ENCODE measurements at places on chromosomes 4 and X. TPM values are rescaled to one million over a fixed set of nuclear protein-coding genes. Genes with fewer than 3 reads are reported as not detected.

GRCh38 chr4:3301450-3302172 lies 8.8 kb downstream of the RGS12 start:
- H3K36me3 ChIP-seq, result no peaks in the 10 kb centered on the region
- H3K4me3 ChIP-seq, result no peak overlapping the region
- no peak for DNase-seq
- peaks cover 23% of the 10 kb centered on the region for H3K4me1 ChIP-seq
- no peaks in the 10 kb centered on the region for H3K27me3 ChIP-seq

GRCh38 chr4:185061610-185062009 lies 43.3 kb downstream of the HELT start:
- no peak for DNase-seq
- no peaks in the 10 kb centered on the region for H3K27me3 ChIP-seq
- H3K27ac ChIP-seq, result no peak overlapping the region
- H3K4me3 ChIP-seq, result no peak overlapping the region

GRCh38 chrX:111131572-111131971 lies 35.6 kb downstream of the PAK3 start:
- H3K27me3 ChIP-seq, result no peaks in the 10 kb centered on the region
- H3K4me3 ChIP-seq, result no peak overlapping the region
- no peak overlapping the region for H3K27ac ChIP-seq
- DNase-seq, result no peak
- no peaks in the 10 kb centered on the region for H3K4me1 ChIP-seq

DNA sequence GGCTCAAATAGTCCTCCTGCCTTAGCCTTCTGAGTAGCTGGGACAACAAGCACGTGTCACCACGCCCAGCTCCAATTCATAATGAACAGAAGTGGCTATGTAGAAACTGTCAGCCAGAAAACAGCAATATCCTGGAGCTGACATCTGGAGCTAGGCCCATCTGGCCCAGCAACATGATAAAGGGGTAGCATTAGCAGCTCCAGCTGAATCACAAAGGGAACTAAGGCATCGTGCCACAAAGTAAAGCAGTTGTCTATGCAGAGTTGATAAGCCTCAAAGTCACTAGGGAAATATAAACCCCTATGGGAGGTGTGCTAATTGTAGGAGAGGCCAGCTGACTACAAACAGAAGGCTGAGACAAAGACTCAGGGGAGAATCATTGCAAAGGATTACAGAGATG lies 270.5 kb upstream of the GPC4 start:
- H3K4me1 ChIP-seq, result no peaks in the 10 kb centered on the region
- H3K36me3 ChIP-seq, result no peaks in the 10 kb centered on the region
- no peak overlapping the region for H3K27ac ChIP-seq
- H3K27me3 ChIP-seq, result no peaks in the 10 kb centered on the region

PGRMC1 gene
- total RNA-seq, result 102 TPM

GRCh38 chr4:100314057-100314456 lies 123.8 kb upstream of the DDIT4L start:
- DNase-seq, result no peak
- H3K36me3 ChIP-seq, result no peaks in the 10 kb centered on the region
- H3K27me3 ChIP-seq, result no peaks in the 10 kb centered on the region

DNA sequence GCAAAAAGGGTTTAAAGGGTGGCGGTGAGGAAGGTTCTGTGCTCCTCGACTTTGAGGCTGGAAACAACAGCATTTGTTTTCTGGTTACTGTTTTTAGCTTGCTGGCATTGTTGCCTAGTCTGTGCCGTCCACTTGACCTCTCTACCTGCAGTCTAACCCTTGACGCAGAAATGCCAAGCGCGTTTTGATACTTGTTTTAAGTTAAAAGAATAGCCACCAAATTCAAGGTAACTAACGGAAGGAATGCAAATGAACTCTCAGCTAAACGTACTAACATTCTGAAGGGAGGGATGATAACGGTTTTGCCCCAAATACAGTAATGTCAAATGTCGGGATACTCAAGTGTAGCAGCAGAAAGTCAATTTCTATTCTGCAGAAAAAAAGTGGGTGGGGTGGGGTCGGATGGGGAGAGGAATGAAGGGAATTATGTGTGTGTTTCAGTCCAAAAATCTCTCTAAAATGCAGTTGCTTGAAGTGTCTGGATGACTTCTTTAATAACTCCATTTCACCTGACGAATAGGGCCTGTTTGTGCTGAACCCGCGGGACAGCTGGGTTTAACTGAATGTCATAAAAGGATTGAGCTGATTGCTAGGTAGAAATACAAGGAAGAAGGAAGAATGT lies 3.4 kb upstream of the NKX6-1 start:
- no peak for DNase-seq
- H3K27ac ChIP-seq, result no peak overlapping the region
- no peak overlapping the region for H3K4me3 ChIP-seq

INTS6L gene
- total RNA-seq, result 13.3 TPM

DNA sequence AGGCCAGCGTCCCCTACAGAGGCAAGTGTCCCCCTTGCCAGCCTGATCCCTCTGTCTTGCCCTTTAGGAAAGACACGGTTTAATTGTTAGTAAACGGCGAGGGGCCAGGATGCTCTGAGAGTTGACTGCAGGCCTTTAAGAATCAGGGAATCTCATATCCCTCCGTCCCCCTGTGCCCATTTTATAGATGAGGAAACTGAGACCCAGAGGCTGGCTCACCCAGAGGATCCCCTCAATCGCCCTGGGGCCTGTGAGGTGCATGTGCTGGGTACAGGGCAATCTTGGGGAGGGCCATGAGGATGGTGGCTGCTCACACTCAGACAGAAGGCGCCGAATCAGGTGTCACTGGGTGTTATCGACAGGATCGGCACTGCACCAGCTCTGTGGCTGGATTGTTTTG lies 575 bp downstream of the ZNF185 start:
- DNase-seq, result no peak
- H3K4me3 ChIP-seq, result no peak overlapping the region
- no peaks in the 10 kb centered on the region for H3K27me3 ChIP-seq
- H3K36me3 ChIP-seq, result no peaks in the 10 kb centered on the region

- H3K4me1 ChIP-seq, result no peaks in the 10 kb centered on the region
- no peak overlapping the region for H3K27ac ChIP-seq
- no peak overlapping the region for H3K4me3 ChIP-seq
- H3K27me3 ChIP-seq, result no peaks in the 10 kb centered on the region
Observed at GRCh38 chrX:39205467-39205866, 404.2 kb downstream of the MID1IP1 start.

GRCh38 chr4:84878090-84878489 lies 88.4 kb downstream of the WDFY3 start:
- H3K4me1 ChIP-seq, result no peaks in the 10 kb centered on the region
- no peak overlapping the region for H3K27ac ChIP-seq
- no peak for DNase-seq
- no peaks in the 10 kb centered on the region for H3K27me3 ChIP-seq
- H3K4me3 ChIP-seq, result no peak overlapping the region

ZNF732 gene
- total RNA-seq, result 0.85 TPM

GRCh38 chr4:165922747-165923146 lies 49.7 kb downstream of the TLL1 start:
- no peaks in the 10 kb centered on the region for H3K36me3 ChIP-seq
- H3K27me3 ChIP-seq, result no peaks in the 10 kb centered on the region
- no peaks in the 10 kb centered on the region for H3K4me1 ChIP-seq
- no peak for DNase-seq
- H3K27ac ChIP-seq, result no peak overlapping the region

- DNase-seq, result no peak
- H3K27me3 ChIP-seq, result no peaks in the 10 kb centered on the region
- no peak overlapping the region for H3K4me3 ChIP-seq
- H3K27ac ChIP-seq, result no peak overlapping the region
- no peaks in the 10 kb centered on the region for H3K4me1 ChIP-seq
Observed at GRCh38 chr4:55348466-55348865, 2.4 kb downstream of the SRD5A3 start.

- H3K36me3 ChIP-seq, result no peaks in the 10 kb centered on the region
- no peak overlapping the region for H3K4me3 ChIP-seq
- no peak overlapping the region for H3K27ac ChIP-seq
- peaks cover 16% of the 10 kb centered on the region for H3K4me1 ChIP-seq
Observed at GRCh38 chr4:140993370-140993769, 139.9 kb downstream of the RNF150 start.

GRCh38 chr4:53855581-53856250 lies 208.7 kb downstream of the CHIC2 start:
- H3K27ac ChIP-seq, result no peak overlapping the region
- H3K4me3 ChIP-seq, result no peak overlapping the region
- H3K27me3 ChIP-seq, result no peaks in the 10 kb centered on the region
- no peaks in the 10 kb centered on the region for H3K36me3 ChIP-seq
- no peak for DNase-seq
- no peaks in the 10 kb centered on the region for H3K4me1 ChIP-seq

DNA sequence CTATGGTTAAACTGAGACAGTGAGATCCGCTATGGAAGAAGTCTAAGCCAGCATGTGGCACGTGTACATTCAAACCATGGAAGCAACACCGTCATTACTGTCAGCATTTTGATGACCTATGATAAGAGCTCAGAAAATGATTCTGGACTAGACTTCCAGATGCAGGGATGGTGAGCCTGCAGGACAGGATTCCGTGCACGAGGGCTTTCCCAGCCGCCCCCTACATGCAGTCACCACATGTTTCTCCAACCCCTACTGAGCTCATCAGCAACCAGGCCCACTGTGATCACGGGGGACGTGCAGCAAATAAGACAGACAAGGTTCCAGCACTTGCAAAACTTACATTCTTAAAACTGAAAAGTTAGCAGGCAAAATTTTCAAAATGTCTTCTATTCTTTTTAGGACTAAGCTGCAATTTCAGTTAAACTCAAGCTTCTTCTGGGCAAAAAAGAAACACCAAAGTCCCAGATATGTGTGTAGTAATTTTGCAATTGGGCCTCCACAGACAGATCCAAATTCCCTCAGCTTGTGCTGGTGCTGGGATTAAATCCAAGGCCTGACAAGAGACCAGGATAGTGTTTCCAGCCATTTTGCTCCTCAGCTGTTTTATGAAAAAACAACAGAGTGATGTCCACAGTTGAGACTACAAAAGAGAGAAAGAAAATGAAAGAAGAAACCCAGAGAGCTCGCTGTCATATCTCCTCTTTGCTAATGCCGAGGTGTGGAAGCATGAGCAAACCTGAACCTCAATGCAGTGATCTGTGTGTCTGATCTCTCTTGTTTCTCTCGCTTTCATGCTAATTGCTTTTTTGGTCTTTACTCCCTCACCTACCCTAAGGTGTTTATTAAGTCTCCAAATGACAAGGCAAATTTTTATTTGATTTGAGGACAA lies 118.2 kb downstream of the AFAP1 start:
- peaks cover 22% of the 10 kb centered on the region for H3K4me1 ChIP-seq
- H3K27me3 ChIP-seq, result no peaks in the 10 kb centered on the region
- no peaks in the 10 kb centered on the region for H3K36me3 ChIP-seq
- H3K27ac ChIP-seq, result no peak overlapping the region
- H3K4me3 ChIP-seq, result no peak overlapping the region

DNA sequence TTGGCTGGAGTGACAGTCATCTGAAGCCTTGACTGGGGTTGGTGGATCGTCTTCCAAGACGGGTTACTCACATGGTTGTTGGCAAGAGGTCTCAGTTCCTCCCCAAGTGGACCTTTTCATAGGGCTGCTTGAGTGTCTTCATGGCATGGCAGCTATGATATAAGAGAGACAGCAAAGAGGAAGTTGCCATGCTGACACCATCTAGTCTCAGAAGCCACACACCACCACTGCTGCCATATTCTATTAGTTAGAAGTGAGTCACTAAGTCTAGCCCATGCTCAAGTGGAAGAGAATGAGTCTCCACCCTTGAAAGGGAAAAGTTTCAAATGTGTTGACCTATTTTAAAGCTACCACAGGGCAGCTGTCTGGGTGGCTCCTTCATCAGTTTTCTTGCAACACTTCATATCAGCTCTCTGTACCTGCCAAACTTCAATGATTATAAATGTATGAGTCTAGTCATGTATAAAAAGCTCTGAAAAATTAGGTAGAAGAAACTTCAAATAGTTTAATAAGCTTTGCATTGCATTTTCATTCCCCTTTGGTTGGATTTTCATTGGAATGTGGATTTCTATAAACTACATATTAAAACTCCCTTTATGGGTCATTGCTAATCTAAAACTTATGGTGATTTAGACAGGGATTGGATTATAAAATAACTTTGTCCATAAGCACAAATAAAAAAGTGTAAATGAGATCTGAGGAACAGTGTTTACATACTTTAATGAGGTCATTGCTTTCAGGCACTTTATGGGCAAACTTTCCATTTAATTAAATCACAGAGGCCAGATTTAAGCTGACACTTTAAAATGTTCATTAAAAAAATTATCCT lies 68.0 kb upstream of the ATXN3L start:
- DNase-seq, result no peak
- H3K4me3 ChIP-seq, result no peak overlapping the region
- no peaks in the 10 kb centered on the region for H3K36me3 ChIP-seq

GRCh38 chr4:7539659-7540058 lies 104.9 kb upstream of the PSAPL1 start:
- H3K36me3 ChIP-seq, result no peaks in the 10 kb centered on the region
- H3K27ac ChIP-seq, result no peak overlapping the region
- peaks cover 2% of the 10 kb centered on the region for H3K4me1 ChIP-seq
- DNase-seq, result no peak
- H3K27me3 ChIP-seq, result no peaks in the 10 kb centered on the region

NAA11 gene
- total RNA-seq, result not detected
